NCI-H526 treated with DMSO at 0.1 percent for 48 hours (cell line): ENCODE measurements at places on chromosomes 5 and 9.

GRCh38 chr9:116237456-116237855 is 83.9 kb downstream of the PAPPA start:
- DNase-seq, result no peak

DNA sequence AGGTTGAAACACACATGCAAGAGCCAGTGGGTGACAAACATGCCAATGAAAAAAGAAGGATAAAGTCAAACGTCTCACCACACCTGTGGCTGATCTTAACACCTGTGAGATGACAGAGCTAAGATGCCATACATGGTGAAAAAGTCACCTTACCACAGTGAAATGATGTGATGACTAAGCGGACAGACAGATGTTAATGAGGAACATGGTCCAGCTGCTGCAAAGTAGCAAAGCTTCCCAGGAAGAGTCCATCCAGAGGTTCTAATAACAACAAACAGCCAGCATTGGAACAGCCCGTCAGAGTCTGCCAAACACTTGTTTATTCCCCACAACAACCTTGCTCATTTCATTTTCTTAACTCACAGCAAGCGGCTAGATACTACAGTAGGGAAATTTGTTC is 1.9 kb downstream of the KIAA1191 start:
- no peak for DNase-seq

GRCh38 chr5:169803077-169803981 is 166.3 kb downstream of the DOCK2 start:
- no peak for DNase-seq

DNA sequence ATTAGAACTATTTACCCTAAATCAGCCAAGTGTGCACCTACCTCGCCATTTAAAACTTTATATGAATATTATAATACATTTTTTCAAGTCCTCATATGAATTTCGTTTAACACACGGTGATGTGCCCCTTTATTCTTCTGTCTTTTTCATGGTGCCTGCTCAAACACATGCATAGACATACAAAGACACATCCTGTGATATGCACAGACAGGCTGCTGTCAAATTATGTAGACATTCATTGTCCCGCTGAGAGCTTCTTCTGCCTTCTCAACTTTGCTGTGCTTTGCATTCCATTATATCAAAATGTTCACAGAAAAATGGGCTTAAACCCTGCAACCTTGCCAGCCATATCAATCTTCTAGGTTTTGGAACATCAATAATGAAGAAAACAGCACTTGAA is 193.8 kb downstream of the NTRK2 start:
- DNase-seq, result no peak

- DNase-seq, result no peak
Observed at GRCh38 chr5:96680759-96681470, 18.7 kb downstream of the CAST start.

DNA sequence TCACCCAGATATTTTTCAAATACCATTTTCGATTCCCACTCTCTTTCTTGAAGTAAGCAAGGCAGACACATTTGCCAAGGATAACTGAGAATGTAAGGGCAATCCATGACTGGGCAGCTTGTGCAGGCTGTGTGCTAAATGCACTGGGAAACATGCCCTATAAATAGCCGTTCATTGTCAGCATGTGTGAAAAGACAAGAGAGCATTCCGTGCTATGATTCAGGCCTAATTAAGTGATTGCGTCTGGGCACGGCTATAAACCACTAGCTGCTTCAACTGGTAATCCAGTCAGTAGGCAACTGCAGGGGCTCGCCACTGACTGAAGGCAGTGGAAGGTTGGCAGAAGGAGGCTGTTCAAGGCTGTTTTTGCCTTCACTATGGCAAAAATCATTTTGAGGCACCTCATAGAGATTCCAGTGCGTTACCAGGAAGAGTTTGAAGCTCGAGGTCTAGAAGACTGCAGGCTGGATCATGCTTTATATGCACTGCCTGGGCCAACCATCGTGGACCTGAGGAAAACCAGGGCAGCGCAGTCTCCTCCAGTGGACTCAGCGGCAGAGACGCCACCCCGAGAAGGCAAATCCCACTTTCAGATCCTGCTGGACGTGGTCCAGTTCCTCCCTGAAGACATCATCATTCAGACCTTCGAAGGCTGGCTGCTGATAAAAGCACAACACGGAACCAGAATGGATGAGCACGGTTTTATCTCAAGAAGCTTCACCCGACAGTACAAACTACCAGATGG is at the start of gene HSPB3:
Gene HSPB3 (plus strand): TSS at position 287 of the 745 bp plus-strand sequence. CDS start 91 bp downstream, at position 378.
- no peak for DNase-seq

DNA sequence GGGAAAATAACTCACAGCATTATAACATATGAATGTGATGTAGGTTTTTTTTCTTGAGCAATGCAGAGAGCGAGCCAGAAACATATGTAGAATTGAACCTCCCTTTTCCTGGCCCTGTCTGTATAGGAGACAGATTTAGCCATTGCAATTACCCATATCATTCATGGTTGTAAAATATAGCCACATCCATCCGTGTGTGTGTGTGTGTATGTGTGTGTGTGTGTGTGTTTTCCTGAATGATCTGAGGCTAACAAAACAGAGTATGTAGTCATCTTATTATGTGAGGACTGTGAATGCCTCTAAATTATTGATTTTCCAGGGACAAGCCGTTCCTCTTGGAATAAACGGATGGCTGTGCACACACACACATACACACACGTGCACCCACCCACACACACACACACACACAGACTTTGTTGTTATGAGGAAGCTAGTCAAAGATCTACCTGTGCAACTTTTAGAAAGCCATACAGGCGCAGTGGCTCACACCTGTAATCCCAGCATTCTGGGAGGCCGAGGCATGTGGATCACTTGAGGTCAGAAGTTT is 11.7 kb upstream of the DENND1A start:
- no peak for DNase-seq

DNA sequence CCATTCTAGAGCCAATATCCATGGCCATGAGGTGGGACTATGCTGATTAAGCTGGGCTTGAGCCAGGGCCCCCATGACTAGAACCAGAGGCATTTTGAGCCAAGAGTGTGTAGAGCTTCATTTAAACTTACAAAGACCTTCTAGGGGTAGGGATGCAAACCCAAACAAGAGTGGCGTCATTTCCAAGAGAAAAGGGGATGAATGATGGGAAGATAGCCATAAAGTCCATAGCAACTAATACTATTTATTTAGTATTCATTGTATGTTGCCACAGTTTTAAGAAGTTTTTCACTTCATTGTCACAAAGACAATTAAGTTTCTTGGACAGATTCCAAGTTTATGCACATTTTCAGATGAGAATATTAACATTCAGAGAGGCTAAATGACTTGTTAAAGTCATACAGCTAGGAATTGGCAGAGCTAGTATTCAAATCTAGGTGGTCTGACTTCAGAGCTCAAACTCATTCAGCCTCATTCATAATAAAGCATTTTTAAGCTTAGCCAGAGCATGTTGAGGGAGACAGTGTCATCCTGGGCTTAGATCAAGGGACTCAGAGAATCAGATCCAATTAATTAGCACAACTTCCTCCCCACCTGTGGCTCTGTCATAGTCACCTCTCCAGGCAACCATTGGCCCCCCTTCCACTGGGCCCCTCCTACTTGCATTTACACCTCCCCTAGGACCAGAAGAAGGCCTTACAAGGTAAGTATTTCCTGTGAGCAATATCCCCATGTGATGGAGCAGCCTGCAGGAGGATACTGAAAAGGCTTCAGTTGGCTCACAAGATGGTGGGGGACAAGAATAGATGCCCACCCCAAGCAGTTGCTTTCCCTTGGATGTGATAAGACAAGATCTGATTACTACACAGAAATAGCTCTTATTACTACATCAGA is 95.0 kb upstream of the PCSK1 start:
- DNase-seq, result no peak

- DNase-seq, result no peak
Observed at GRCh38 chr5:9878206-9878605, 248.1 kb upstream of the TAS2R1 start.

DNA sequence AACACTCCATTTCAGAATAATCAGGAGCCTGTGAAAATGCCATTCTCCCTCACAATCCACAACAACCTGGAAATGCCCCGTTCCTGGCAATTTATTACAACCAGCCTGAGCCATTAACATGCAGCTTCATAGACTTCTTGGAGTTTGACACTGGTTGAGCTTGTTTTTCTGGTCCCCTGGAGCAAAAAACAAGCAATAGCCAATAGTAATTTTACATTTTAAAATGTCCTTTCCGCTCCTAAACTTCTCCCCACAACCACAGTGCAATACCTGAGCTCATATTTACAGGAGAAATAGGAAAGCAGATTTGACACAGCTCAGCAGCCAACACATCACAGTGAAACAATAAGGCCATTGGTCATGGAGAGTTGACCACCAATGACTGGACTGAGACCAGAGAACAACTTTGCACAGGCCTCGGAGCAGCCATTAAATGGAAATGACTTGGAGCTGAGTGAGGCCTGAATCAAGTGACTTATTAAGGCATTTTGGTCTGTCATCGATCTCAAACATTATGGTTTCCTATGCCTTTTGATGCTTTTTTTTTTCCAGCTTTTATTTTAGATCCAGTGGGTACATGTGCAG is 73.0 kb downstream of the ENC1 start:
- no peak for DNase-seq

DNA sequence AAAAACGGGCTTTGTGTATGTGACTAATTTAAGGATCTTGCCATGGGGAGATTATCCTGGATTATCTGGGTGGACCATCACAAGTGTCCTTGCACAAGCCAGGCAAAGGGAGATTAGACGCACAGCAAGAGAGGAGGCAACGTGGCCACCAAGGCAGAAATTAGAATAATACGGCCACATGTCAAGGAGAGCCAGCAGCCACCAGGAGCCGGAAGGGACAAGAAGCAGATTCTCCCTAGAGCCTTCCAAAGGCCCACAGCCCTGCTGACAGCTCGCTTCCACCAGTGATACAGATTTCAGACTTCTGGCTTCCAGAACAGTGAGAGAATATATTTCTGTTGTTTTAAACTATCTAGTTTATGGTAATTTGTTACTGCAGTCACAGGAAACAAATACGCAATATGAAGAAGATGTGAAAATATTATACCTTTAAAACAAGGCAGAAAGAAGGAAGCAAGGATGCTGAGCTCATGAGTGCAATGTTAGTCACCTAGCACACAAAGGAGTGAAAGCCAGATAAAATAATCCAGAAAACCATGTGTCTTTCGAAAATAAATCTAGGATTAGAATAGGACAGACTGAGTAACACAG is 28.7 kb upstream of the F2RL1 start:
- no peak for DNase-seq

DNA sequence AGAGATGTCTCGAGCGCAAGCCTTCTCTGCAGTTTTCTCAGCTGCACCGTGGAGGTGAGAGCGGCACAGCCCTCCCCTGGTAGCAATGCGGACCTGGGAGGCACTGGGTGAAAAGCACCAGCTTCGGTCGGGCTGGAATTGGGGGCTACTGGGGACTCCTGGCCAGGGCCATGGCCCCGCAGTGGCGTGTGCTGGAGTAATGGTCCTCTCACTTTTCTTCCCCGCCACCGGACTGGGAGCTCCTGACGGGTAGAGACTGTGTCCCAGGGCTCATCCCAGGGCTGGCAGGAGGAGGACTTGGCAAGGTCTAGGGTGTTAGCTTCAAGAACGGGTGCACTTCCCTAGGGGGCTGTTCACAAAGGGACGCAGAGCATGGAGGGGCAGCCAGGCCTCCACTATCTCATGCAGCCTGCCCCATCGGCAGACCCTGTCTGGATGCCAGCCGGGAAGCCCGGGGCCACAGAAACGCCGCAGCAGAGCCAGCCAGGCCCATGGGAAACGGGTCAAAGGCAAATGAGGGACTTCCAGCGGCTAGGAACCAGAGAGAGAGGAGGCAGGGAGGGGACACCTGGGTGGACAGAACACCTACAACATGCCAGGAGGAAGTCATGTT is 92.6 kb upstream of the MVB12B start:
- no peak for DNase-seq

DNA sequence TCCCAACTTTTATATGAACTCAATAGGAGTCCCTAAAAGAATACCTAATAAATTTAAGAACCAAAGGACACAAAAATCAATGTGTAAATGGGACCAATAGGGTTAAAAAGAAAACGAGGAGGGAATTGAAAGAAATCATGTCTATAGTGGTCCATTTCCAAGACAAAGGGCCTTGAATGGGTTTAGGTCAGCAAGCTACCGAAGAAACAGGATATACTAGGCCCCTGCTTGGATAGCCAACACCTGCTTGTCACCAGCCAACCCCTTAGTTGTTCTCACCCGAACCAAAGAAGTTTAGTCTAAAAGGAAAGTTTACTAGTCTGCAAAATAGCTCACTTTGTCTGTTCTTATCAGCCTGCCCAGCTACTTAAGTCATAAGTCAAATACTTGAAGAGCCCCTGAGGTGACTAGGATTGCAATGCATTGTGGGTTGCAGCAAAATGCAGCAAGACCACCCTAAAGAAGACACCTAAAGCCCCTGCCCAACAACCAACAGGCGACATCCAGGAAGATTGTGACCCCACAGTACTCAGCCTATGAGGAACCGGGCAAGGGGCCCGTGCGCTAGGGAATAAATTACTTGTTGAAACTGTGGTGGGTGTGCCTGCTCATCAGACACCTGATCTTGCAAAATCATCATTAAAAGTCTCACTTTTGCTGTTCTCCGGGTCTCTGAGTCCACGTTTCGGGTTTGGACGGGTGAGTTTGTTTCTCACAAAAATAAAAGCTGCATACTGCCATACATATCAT is 183.9 kb upstream of the PPP1R26 start:
- no peak for DNase-seq

DNA sequence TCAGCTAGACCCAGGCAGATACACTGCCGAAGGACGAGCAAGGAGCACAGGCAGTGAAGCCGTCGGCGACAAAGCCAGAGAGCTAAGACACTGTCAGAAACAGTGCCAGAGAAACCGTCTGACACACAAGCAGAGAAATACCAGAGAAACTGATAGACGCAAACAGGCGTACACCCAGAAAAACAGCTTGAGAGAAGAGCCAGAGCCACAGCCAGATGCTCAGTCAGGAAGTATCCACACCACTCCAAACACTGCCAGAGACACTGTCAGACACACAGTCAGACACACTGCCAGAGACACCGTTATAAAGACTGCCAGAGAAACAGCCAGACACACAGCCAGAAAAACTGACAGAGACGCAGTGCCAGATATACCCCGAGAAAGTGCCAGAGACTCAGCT is 19.1 kb downstream of the CNTFR start:
- no peak for DNase-seq

GRCh38 chr5:74877624-74878304 is 11.6 kb upstream of the FAM169A start:
- DNase-seq, result no peak
